HS-5 (cell line): ENCODE measurements at places on chromosomes 16 and 17.

- no peak for DNase-seq
Observed at GRCh38 chr17:49590874-49591273, 15.2 kb downstream of the NXPH3 start.

GRCh38 chr16:86740906-86741799, 162.8 kb downstream of the FOXL1 start:
- DNase-seq, result no peak

DNA sequence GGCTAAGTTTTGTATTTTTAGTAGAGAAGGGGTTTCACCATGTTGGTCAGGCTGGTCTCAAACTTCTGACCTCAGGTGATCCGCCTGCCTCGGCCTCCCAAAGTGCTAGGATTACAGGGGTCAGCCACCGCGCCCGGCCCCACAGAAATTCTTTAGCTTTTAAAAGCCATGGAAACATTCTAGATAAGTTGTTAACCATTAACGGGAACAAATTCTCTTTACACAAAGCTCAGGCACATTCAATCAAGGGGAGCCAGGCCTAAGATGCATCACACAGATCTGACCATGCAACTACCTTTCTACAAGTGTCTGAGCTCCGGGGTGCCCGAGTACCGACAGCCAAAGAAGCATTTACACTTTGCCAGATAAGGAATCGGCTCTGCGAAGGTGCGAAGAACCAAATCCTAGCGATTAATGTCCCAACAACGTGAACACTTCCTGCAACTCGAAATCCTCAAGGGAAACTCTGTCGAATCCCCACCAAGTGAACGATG, 1.0 kb downstream of the EMC8 start:
- DNase-seq, result no peak

- no peak for DNase-seq
Observed at GRCh38 chr16:57749101-57749692, 13.6 kb downstream of the KATNB1 start.

- DNase-seq, result no peak
Observed at GRCh38 chr17:68910251-68910705, 44.9 kb downstream of the ABCA8 start.

- DNase-seq, result no peak
Observed at GRCh38 chr17:69637446-69638156, 223.1 kb downstream of the MAP2K6 start.

DNA sequence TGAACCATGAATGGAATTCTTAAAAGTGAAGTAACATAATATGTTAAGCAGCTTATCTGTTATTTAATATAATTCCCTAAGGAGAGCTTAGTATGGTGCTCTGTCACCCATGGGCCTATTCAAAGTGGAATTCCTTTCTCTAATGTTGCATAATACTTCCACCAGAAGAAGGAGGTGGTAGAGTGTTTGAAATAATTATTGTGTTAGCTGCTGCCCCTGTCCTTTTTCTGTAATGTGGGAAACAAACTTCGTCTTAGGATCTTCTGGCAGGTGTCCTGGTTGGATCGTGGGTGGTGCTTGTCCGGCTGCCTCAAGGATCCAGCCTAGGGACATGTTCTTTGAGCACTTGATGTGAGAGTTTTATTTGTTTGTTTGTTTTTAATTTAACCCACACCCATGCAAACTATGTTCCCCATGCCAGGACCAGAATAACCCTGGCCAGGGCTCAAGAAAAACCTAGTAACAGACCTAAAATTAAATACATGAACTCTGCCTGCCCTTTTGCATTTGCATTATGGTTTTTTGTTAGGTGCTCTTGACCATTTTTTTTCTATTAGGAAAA, 46.1 kb downstream of the ZNRF1 start:
- no peak for DNase-seq

- DNase-seq, result no peak
Observed at GRCh38 chr17:76884995-76885893, 17.0 kb downstream of the MGAT5B start.

DNA sequence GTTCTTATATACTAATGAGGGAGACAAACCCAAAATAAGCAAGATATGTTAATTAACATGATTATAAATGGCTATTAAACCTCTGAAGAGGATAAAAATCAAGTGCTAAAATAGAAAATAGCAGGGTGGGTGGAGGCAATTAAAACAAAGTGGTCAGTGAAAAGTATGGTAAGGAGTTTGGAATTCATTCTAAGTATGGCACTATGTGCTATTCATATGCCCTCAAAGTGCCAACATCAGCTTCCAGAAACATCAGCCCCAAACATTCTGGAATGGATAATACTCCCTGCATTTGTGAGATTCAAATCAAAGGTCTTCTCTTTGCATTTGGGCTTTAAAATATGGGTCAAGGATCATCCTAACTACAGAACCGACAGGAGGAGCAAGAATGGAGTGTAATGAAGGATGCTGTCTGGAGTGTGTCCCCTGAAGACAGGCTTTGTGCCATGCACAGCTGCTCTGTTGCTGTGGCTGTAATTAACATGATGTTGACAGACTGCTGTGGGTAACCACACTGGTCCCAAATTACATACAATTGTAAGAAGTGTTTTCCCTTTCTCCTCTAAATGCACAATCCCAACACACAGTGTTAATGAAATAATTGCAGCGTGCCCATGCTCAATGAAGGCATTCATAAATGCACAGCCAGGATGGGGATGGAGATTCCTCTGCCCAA, 93.1 kb downstream of the VAT1L start:
- no peak for DNase-seq

DNA sequence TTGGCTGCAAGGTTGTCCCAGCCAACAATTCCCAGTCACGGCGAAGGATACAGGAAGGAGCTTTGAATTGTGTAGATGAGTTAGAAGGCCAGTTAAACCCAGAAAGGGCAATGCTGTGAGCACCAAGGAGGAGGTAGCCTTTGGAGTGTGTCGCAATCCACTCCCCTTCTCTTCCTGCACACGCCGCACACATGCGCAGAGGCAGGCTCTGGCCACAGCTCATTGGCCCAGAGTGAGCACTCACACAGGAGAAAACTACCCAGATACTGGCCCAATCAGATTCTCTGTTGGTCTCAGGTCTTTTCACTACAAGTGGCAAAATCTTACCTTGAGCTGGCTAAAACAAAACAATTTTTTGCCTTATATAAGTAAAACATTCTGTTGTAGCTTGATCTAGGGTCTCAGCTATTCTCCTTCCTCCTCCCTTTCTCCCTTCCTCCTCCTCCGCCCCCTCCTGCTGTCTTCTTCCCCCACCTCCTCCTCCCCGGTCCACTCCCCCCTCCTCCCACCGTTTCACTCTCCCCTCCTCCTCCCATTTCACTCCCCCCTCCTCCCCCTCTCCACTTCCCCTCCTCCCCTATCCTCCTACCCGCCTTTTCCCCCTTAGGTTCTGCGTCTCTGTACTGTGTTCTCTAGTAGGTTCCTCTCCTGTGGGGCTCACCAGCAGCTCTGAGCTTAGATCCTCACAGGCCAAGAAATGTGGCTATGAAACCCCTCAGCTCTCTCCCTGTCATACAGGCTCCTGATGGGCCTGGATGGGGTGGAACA, 344.9 kb downstream of the CPPED1 start:
- no peak for DNase-seq

- DNase-seq, result no peak
Observed at GRCh38 chr17:59725691-59726090, 18.2 kb downstream of the VMP1 start.

DNA sequence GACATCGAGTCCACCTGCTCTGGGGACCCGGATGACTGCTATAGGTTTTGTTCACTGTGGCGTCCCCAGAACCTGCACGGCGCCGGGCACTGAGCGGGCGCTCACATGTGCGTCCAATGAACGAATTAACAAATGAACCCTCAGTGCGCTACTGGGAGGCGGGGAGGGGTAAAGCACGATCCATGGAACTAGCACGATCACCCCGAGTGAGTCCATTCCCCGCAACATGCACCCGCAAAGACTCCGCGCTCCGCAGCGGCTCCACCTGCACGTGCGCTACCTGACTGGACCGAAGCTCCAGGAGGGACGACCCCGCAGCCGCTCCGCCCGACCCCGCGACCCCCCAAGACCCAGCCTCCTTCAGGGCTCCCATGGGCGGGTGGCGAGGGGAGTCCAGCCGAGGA, 491 bp downstream of the TRAP1 start:
- DNase-seq, result no peak

- DNase-seq, result no peak
Observed at GRCh38 chr17:37094391-37094790, 145.6 kb downstream of the AATF start.

DNA sequence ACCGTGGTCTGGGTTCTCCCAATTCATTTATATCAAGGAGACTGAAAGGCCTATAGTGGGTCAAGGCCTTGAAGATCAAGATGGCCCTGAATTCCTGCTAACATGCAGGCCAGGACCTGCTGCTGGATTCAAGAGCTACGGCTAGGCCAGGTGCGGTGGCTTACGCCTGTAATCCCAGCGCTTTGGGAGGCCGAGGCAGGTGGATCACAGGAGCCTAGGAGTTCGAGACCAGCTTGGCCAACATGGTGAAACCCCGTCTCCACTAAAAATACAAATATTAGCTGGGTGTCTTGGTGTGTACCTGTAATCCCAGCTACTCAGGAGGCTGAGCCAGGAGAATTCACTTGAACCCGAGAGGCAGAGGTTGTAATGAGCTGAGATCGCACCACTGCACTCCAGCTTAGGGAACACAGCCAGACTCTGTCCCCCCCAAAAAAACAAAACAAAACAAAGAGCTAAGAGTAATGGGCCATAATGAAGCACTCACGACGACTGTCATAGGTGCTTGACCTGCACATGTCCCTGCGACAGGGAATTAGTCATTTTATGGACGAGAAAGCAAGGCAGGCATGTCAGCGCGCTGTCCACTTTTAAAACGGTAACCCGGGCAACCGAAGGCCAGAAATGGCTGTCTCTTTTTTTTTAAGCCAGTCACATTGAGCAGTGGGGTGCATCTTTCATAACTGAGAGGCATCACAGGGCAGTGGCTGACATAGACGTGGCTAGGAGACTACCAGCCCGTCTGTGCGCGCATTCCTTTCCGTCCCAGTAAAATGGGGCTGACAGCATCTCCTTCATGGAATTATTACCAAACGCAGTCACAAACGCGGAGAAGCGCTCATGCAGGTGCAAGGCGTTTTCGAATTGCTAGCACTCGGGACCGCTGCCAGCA, 1.0 kb upstream of the FBRS start:
- DNase-seq, result no peak

GRCh38 chr16:49441366-49441780, 67.8 kb downstream of the C16orf78 start:
- no peak for DNase-seq

DNA sequence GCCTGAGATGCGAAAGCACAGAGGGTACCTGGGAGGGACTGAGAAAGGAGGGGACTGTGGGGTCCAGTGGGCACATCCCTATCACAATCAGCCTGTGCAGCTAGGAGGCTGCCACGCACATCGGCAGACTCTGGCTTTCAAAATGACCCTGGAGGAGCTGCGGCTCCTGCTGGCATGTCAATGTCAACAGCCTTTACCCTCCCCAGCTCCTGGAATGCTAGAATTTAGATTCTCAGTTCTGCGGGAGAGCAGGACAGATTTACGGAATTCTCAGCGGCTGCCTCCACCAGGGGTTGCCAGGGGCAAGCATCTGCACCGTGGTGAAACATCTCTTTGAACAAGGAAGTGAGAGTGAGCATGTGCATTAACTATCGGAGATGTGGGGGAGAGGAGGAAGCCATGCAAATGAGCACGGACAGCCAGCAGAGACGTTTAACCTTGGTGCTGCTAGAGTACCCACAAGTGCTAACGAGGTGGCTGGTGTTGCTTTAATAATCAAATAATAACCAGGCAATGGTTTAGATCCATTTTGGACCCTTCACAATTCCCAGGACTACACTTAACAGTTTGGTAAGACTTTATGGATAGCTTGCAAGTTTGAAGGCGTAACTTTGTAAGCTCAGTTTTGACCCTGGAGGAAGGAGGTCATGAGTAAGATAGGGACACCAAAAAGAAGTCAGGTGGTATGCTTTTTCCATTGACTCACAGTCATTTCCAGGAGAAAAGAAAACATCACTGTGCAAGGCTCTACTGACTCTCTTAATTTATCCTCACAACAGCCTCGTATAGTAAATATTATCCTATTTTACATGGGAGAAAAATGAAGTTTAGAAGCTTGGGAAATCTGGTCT, 54.1 kb downstream of the XYLT1 start:
- DNase-seq, result no peak

- DNase-seq, result no peak
Observed at GRCh38 chr17:58870747-58871146, 115.1 kb downstream of the PPM1E start.

GRCh38 chr17:63881935-63882601, at the start of gene GH2:
Gene GH2 (minus strand): TSS chr17:63881944. CDS start chr17:63881801, 143 bp downstream.
- no peak for DNase-seq

- no peak for DNase-seq
Observed at GRCh38 chr16:11909653-11910545, 5.9 kb downstream of the GSPT1 start.

DNA sequence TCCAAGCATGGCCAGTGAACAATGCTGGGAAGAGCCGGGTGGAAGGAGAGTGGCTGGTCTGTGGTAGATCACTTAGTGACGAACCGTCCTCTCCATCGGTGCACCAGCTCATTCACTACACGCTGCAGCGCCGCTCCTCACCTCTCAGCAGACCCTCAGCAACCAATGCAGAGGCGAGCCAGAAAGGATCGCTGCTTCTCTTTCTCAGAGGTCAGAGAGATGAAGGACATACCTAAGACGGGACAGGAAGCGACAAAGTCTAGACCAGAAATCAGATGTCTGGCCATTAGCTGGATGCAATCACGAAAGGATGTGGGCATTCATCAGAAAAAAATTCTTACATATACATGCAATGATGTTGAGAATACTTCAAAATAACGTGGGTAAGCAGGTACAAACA, 26.9 kb downstream of the NSMCE1 start:
- no peak for DNase-seq

DNA sequence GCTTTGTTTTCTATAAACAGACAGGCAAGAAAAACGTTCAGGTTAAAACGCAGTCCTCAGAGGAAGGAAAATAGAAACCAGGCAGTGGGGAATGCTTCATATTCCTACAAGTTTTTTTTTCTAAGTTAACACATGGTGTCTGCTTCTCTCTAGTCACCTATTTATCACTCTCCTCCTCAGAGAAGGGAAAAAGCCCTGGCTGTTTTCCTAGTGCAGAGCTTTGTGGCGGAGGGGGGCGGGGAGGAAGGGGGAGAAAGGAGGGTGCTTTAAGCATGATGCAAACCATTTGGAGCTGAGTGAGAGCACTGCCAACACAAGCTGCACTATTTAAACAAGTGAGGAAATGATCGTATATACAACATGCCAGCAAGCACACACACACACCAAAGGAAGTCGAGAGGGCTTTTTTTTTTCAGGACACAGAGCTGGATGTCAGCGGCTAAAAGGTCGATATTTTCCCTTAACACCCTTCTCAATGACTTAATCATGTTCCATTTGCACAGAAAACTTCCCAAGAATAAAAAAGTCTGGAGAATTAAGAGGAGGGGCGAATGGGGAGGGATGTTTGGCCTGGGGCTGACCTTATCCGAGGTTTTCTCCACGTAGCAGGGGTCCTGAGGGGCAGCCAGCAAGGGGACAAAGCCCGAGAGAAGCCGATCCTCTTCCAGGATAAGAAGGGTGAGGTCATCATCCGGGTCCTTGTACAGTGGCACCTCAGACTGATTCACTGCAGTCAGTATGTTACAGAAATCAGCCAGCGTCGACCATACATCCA, 117.4 kb downstream of the HIC1 start:
- peak; percentile 60 for DNase-seq
